ENCODE measurements at places on chromosomes 11 and 22.
A peak's percentile ranks its signal among the peaks of the same experiment; 100 is the strongest.

GRCh38 chr11:9606809-9607510 lies 33.5 kb downstream of the WEE1 start:
- no peak for DNase-seq

DNA sequence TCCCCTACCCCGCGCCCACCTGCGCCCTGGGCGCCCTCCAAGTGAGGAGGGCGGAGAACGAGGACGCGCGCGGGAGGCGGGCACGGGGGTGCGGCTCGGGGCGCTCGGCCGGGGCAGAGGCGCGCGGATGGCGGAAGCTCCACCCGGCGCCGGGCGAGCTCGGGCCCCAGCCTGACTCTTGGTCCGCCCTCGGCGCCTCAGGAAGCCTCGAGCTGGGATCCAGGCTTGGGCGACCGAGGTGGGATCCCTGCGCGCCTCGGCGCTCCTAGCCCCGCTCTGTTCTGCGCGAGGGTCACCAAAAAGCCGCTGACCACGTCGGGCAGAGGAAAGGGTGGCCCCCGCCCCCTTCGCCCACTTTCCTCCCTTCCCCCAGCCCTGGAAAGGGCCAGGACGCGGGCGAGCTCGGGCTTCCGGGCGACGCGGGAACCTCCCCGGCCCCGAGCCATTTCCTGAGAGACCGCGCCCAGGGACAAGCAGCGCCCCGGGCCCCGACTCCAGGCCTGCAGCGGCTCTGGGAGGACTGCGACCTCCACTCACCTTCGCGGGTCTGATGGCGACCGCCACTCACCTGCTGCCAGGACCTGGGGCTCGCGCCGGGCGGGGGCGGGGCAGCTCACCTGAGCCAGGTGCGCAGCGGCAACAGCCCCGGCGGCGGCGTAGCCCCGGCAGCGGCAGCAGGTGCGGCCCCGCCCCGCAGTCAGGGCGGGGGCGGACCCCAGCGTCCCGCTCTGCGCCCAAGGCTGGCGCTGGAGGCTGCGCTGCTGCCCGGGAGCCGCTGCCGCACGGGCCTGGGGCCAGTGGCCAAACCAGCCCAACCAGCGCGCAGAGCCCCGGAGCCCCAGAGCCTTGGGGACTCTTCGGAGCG lies 2.2 kb upstream of the SIGIRR start:
- DNase-seq, result no peak

DNA sequence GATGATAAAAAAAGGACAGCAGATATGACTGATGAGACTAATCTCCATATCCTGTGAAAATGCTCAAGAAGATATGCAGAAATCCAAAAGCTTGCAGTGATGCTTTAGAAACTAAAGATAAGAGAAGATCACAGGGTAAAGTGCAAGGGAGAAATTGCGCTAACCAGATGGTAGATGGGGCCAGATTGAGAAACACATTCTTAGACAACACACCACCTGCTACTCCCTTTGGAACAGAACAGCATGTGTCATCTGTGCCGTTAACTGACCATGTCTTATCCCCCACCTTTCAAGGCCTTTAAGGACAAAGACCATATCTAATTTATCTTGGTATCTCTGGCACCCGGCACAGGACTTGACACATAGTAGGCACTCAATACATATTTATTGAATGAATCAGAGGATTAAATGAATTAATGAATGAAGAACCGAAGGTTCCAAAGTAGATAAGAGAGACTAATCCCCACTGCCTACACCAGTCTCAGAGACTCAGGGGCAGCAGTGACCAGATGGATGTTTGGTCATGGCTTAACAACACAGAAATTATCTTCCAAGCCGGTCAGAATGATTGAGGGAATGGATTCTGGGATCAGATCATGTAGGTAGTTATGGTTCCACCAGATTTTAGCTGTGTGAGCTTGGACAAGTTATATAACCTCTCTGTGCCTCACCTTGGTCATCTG lies 12.3 kb upstream of the P2RY2 start:
- no peak for DNase-seq

DNA sequence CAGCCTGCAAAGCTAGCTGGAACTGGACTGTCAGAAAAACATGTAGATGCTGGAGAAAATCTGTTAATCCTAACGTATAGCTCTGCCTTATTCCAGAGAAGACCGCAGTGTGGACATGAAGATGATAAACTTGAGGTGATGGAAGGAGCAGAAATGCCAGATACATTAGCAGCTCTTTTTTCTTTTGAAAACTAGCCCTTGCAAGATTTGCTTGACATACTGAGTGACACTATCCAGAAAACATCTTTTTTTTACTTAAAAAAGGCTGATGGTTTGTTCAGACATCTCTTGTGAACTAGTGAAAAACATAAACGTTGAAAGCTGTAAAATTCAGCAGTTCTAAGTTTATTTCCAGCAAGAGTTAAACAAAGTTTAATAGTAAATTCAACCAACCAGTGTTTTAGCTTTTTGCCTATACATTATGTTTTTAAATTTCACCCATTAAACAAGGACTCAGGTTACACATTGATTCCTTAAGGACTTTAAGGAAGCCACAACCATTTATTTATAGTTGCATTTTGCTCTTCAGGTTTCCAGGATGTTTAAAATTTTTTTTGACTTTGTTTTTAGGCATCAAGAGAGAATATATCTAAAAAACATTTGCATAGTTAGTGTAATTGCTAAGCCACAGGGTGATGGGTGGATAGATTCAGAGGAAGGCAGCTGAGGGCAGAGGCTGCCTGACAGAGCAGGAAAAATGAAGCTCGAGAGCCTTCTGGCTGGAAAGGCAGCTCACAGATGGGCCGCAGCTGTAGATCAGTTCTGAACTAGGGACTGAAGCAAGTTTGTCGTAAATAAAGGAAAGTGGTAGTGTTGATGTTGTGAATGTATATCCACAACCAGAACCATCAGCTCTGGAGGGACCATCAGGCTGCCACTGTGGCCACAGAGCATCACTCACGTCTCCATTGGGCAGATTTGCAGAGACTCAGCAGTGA lies 9.5 kb downstream of the SNAP29 start:
- DNase-seq, result no peak

DNA sequence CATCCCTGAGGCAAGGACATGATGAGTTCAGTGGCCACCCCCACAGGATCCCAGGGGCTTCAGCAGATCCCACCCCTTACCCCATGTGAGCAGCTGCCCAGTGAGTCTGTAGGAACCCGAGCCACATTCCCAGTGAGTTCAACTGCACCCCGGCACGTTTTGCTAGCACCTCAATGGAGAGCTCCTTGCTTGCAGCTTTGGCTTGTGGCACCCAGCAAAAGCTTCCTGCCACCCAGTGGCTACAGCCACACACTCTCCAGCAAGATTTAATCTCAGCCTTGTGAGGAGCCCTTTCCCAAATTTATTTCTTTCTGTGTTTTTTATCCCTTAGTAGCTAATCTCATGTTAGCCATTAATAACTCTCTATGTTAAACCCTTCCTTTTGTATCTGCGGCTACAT lies 4.0 kb downstream of the SAA1 start:
- no peak for DNase-seq

- DNase-seq, result no peak
Observed at GRCh38 chr11:132073787-132074186, 703.4 kb downstream of the NTM start.

- no peak for DNase-seq
Observed at GRCh38 chr11:63375434-63375833, 5.8 kb downstream of the SLC22A9 start.

DNA sequence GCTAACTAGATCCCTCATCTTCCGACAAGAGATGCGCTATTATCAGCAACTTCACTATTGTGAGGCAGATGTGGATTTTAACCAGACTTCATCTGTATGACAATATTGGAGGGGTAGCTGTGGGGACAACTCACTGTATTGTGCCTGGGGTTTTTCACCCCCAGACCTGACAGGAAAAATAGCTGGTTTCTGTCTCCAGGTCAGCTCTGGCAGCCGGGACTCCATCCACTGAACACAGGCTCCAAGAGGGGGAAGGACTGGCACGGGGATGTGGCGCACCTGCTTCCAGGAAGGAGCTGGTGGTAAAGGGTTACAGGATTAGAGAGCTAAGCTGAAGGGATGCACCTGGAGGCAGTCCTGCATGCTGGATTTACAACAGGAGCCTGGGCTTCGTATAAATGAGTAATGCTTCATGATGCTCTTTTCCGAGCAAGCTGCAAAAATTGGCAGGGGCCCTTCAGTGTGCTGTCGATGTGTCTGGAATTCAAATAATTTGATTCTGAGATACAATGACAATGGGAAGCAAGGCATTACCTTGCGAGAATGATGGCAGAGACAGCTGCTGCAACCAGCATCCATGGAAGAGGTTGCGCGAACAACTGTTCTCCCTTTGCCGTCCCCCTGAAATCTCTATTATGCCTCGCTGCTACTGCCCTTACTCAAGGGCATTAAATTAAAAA lies 49.5 kb downstream of the LMO2 start:
- DNase-seq, result no peak

DNA sequence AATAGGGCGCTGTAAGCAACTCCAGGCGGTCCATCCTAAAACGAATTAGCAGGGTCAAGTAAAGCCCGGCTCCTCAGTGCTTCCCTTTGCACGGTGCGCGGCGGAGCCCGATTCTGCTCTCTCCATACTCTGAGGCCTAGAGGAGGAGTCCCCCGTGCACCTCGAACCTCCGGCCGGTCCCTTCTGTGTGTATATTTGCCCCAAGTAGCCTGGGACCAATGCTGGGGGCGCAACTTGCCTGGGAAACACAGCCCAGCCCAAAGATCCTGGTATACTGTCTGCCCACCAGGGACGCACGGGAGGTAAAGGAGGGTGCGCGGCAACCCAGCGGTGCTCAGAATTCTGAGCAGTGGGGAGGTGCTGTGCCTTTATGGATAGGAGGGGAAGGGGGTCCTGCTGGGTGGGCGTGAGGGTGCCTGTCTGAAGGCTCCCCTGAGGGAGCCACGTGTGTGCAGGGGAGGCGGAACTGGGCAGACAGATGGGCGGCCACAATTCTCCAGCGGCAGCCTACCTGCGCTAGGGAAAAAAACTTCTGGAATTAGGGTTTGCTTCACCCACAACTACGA lies 4.8 kb upstream of the TBX1 start:
- DNase-seq, result no peak

DNA sequence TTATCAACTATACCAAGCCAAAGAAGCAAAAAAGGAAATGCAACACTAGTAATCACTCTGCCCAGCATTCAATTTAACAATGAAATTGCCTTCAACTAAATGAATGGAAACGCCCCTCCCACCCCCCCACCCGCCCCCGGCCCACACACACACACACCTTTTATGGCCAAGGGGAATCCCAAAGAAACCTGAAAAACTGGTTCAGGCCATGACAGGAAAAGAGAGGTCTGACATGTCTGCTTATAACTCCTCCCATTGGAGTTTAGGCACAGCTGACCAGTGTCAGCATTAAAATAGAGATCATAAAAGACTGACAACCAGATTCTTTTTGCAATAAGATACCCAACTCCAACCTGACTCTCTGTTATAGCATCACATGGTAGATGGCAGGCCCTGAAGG lies 42.6 kb downstream of the ACER3 start:
- no peak for DNase-seq

- no peak for DNase-seq
Observed at GRCh38 chr22:28231441-28231840, 312.4 kb upstream of the PITPNB start.

GRCh38 chr11:27183672-27184457 lies 143.2 kb downstream of the BBOX1 start:
- DNase-seq, result peak; percentile 41

DNA sequence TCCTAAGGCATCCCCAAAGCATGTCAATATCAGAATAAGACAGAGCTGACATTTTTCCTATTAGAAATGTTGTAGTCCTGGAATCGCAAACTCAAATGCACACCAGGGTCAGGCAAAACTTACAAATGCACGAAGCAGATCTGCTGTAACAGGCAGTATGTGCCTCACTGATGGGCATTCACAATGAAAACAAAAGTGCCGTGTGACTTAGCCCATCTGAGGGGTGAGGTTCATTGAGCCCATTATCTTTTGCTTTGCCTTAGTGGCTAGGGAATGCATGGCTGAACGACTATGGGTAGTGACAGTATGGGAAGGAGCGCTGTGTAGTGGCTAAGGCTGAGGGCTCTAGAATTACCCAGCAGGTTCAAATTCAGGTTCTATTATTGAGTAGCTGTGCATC lies 43.1 kb upstream of the RASSF10 start:
- DNase-seq, result no peak

DNA sequence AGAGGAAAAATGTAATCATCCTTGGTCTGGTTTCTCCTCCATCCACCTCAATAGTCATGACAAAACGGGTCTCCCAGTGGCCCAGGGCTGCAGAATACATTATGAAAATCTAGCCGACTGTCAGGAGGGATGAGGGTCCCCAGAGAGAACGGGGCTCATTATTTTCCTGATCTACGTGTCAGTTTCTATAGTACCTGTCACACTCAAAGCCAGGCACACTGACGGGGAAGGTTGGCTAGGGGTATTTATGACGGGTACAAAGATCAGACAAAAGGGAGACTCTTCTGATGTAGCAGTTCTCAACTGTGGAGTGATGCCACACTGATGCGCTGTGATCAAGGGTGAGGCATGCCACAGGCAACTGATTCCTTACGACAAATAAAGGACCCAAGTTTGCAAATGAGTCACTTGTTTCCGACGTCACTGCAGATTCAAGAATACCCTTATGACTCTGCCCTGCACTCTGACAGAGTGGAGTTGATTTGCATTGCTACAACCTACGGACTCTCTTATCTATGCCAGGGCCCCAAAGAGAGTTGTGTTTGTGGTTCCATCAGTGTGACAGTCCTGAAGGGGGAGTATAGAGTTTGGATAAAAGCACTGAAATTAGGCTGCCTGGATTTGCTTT lies 188.2 kb upstream of the TBCEL start:
- no peak for DNase-seq

DNA sequence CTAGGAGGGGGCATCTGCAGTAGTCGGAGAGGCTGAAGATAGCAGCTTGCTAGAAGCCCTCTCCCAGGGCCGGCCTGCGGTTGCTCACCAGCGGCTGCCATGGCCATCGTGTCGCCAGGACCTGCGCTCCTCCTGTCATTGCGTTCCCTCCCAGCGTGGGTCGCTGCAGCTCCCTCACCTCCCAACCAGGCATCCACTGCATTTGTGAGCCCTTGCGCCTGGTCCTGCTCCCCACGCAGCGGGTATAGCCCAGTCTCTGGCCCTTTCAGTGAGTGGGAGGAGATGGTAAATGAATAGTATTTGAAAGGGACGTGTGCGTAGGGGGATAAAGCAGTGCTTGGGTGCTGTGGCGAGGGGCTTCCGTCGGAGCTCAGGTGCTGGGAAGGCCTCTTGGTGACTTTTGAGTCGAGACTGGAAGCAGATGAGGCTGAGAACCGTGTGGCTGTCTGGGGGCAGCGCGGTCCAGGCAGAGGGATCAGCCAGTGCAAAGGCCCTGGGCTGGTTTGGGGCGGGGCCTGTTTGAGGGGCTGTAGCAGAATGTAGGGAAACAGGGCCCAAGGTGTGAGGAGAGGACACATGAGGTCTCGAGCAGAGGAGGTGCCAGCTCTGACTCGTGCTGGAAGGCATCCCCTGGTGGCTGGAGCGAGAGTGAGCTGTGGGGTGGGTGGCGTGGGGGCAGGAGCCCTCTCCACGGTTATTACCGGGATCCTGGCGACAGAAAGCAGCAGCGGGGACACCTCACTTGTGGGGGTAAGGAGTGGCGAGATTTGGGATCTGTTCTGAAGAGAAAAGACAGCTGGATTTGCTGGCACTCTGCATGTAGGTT lies 39.3 kb downstream of the LRP5 start:
- no peak for DNase-seq
